ENCODE measurements at places on chromosomes 4 and X.

DNA sequence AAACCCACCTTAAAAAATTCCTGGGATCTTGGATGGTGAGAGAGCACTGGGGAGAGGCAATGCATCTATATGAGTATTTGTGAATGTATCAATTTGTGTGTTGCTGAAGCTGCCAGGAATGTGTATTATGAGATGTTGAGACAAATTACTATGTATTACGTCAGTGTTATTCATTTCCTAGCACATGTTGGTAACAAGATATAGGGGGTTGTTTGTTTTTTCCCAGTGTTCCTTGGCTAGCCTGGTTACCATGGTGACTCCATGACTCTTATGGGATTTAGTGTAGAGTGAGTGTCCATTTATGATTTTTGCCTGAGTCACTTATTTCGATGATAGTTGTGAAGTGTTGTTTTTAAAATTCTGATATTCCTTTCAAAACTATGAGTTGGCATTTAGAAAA lies 65.6 kb downstream of the RAB40A start:
- DNase-seq: peak; percentile 83

- no peak for DNase-seq
Observed at GRCh38 chrX:50973199-50973598, 62.7 kb downstream of the BMP15 start.

DNA sequence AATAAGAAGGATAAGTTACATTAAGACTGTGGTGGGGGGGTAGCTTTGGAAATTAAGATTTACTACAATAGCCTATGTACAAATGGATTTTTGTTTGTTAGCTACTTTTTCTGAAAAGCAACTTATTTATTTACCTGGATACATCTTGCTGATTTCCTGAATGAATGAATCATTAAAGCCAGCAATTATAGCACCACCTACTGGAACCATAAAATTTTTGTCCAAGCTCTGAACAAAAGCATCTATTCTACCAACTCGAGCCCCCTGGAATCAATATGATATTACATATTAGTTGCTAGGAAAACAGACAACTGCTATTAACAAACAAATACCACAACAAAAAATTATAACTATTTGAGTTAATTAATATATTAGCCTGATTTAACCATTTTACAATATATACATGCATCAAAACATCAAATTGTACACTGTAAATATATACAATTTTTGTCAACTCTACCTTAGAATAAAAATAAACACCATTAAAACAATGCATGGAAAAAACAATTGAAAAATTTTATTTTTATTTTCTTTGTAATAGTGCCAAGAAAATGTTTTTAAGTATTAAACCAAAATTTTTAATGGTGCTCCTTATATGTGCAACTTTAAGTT lies 15.3 kb downstream of the SEPSECS start:
- peak; percentile 51 for DNase-seq

GRCh38 chr4:67751260-67751659 lies 2.9 kb downstream of the GNRHR start:
- no peak for DNase-seq

DNA sequence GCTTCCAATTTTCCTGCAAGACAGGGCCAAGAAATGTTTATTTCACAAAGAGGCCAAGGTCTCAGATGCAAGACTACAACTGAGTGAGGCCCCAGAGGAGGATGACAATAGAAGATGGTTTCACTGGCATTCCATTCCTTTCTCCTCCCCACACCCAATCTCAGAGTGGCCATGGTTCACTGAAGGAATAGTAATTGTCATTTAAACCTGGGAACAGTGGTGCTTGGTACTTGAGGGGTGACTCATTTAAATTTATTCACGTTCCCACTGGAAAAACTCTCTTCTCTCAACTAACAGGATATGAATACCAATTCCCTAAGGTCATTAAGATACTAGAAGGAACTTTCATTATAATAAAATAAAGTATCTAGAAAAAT lies 35.3 kb upstream of the CXCL8 start:
- DNase-seq: peak; percentile 30

DNA sequence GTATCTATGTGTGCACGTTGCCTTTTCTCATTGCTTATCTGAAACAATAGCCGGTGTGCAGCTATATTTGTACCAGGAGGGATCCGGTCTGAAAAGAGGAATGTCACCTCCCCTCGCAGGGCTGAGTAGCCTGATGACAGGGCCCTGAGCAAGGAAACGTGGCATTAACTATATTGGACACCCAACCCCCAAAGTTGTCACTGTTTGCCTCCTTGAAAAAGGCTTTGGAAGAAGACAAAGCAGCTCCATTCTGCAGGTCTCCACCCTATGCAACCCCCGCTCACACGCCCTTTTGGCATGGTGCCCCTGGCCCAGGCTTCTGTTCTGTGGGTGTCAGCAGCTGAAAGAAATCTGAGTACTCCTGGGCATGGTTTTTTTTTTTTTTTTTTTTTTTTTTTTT lies 8.2 kb downstream of the PRRG3 start:
- peak; percentile 1 for DNase-seq

GRCh38 chr4:144985014-144985413 lies 113.0 kb downstream of the ANAPC10 start:
- DNase-seq: no peak

GRCh38 chrX:119698845-119699244 lies 5.9 kb upstream of the SEPTIN6 start:
- DNase-seq: peak; percentile 48

GRCh38 chr4:80022282-80022681 lies 50.7 kb downstream of the ANTXR2 start:
- DNase-seq: no peak

DNA sequence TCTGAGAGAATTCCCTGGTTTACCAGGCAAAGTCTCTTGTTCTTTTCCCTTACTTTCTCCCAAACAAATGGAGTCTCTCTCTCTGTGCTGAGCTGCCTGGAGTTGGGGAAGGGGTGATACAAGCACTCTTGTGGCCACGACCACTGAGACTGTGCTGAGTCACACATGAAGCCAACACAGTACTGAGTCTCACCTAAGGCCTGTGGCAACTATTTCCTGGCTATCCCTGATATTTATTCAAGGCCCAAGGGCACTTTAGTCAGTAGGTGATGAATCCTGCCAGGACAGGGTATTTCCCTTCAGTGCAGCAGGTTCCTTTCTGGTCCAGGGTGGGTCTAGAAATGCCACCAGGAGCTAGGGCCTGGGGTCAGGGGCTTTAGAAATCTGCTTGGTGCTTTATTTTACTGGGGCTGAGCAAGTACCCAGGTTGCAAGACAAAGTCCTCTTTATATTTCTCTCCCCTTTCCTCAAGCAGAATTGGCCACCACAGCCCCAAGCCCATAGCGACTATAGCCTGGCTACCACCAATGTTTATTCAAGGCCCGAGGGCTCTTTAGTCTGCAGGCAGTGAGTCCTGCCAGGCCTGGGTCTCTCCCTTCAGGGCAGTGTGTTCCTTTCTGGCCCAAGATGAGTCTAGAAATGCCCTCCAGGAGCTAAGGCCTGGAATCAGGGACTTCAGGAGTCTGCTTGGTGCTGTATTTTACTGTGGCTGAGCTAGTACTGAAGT lies 10.5 kb downstream of the ARL13A start:
- peak; percentile 0 for DNase-seq

DNA sequence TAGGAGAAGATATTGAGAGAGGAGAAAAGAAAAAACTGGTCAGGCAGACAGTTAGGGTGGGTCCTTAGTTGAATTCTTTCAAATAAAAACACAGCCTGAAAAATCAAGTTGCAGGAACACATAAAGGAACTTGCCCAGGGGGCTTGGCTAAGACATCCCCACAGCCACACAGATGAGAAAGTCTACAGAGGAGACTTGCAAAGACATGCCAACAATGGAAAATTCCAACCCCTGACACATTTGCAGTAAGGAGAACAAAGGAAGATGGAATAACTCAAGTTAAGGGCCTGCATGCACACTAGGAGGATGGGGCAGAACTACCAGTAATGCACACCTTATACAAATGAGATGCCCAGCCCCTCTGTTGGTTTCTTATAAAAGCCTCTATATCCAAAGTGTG lies 197.6 kb downstream of the CPXCR1 start:
- no peak for DNase-seq

- peak; percentile 49 for DNase-seq
Observed at GRCh38 chr4:68361146-68361589, 11.3 kb upstream of the YTHDC1 start.

- no peak for DNase-seq
Observed at GRCh38 chr4:77360451-77360850, 203.4 kb downstream of the CCNG2 start.

- peak; percentile 69 for DNase-seq
Observed at GRCh38 chrX:13428053-13428786, 108.4 kb upstream of the ATXN3L start.

DNA sequence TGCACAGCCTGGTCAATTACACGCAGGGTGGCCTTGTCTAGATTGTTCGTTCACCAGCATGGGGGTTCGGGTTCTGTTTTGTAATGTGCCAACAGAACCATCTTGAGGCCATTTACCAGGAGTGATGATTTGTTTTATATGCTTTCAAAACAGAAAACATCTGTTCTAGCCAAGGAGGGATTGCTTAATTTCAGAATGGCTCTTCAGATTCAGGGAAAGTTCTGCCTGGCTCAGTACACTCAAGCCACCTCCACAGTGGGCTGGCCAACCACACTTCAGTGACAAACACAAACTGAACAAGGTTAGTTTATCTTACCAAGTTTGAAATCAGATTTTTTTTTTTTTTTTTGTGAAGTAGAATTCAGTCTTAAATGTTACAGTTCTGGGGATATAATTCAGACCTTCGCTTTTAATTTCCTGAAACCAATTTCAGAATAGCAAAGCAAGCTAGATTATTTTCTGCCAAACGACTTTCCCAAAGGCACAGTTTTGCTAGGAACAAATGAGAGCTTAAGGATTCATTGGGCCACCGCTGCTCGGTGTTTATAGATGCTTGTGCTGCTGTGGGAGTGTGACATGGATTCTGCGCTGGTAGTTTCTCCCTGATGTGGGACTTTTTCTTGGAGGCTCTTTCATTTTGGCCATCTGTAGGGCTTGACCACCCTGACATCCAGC lies 23.4 kb downstream of the SMS start:
- DNase-seq: no peak

DNA sequence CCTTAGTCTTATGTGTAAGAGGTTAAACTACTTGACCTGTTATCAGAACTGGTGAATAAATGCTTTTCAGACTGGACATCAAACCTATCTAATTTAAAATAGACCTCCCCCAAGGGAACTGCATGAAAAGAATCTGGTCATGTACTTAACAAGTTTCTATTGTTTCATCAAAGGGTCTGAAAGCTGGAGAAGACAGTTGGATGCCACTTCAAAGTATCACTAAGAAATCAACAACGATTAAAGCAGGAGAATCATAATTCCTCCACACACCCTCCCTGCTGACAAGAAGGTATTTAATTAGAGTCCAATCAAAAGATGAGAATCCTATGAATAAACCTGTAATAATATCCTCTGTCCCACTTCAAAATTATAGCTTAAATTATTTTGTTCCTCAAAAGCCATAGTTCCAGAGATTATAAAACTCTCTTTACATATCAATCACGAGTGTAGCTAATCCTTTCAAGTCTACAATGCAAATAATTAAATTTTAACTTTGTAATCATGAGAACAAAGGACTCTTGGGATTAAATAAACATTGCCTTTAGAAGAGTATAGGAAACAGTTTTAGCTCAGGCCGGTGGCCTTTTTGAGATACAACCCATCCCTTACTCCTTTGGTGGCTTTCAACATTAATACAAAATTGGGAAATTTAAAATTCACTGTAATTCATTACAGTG lies 35.1 kb downstream of the TSPAN5 start:
- DNase-seq: no peak

- no peak for DNase-seq
Observed at GRCh38 chr4:47990145-47990544, 26.3 kb downstream of the CNGA1 start.

DNA sequence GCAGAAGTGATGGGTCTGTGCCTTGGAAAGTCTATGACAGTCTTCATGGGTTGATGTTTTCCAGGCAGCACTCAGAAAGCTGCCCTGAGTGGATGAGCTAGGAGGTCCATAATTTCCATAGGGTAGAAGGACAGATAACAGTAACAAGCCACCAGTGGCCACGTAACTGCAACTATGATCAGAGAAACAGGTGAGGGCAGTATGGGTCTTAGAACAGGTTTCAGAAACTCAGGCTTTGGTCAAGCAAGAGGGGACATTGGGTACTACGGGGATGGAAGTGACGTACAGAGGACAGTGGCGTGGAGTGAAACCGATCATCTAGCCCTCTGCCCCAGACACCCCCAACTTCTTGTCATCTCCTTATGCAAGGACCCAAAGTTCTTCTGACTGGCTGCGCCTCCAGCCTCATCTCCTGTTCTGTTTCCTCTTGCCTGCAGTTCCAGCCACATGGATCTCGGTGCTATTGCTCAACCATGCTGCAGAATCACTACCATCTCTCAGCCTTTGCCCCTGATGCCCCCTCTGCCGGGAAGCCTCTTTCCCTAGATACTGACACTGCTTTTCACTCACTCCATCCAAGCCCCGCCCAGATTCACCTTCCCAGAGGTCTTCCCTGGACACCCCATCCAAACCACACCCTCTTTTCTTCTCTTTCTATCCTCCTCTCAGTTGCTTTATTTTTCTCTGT lies 123.4 kb downstream of the MFAP3L start:
- DNase-seq: no peak

- no peak for DNase-seq
Observed at GRCh38 chr4:173590697-173591096, 60.7 kb upstream of the HAND2 start.

DNA sequence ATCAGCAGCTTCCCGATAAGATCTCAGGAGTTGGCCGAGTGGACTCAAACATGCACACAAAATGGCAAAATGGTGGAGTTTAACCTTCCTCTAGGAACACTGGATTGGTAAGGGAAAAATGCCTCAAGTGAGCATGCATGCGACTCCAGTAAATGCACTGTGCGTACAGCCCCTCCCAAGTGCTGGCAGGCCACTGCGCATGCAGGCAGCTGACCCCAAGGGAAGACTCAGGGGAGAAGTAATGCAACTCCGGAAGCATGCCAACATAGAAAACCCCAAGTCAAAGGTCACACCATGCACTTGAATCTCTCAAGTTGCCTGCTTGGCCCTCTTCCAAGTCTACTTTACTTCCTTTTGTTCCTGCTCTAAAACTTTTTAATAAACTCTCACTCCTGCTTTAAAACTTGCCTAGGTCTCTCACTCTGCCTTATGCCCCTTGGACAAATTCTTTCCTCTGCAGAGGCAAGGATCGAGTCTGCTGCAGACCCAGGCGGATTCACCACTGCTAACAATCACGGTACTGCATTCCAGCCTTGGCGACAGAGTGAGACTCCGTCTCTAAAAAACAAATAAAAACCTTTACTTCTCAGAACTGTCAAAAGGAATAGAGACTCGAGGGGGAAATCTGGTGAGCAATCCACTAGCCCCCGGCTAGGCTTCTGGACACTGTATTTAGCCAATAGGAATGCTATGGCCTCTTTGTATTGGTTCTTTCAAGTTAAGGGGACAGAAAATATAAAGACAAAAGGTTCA lies 33.5 kb downstream of the NYX start:
- no peak for DNase-seq

GRCh38 chr4:70504733-70505132 lies 13.6 kb upstream of the AMTN start:
- no peak for DNase-seq
